ENCODE measurements at places on chromosomes 11 and 22.
A peak's percentile ranks its signal among the peaks of the same experiment; 100 is the strongest.

GRCh38 chr11:109853156-109853776 is 239.9 kb upstream of the ZC3H12C start:
- DNase-seq = peak; percentile 63

- DNase-seq = no peak
These were observed 25.5 kb downstream of the NAV2 start for GRCh38 chr11:19738124-19738523.

DNA sequence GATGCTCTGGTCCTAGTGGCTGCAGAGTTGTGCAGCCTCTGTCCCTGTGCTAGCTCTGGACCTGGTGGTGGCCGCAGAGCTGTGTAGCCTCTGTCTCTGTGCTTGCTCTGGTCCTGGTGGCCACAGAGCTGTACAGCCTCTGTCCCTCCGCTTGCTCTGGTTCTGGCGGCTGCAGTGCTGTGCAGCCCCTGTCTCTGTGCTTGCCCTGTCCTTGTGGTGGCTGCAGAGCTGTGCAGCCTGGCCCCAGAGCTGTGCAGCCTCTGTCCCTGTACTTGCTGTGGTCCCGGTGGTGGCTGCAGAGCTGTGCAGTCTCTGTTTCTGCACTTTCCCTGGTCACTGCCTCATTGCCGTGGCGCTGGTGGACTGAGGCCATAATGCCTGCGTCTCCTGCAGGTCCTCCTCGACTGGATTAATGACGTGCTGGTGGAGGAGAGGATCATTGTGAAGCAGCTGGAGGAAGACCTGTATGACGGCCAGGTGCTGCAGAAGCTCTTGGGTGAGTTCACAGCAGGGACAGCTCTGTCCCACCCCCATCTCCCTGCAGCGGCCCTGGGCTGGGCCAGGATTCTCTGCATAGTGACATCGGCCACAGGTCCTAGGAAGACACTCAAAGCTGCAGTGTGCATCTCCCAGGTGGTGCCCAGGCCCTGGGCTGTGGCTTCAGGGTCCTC is 61.9 kb upstream of the PARVG start:
- no peak for DNase-seq

- peak; percentile 93 for DNase-seq
These were observed 1.6 kb downstream of the PIM3 start for GRCh38 chr22:49962012-49962750.

GRCh38 chr22:26894362-26894761 is 237.0 kb downstream of the MIAT start:
- DNase-seq = no peak

DNA sequence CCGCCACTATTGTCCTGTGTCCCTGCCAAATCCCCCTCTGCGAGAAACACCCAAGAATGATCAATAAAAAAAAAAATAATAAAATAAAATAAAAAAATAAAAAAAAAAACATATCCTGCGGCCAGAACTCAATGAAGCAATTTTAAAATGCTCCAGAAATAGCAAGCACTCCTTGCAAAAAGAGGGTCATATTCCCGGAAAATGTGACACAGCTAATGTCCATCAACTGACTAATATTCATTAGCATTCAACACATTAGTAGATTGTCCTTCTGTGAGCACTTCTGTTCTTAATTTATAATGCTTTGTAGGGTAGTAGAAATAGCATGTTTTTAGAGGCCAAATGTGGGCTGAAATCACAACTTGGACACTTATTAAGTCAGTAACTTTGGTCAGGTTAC is 252.3 kb upstream of the SESN3 start:
- no peak for DNase-seq

GRCh38 chr22:49650336-49651241 is 177.1 kb downstream of the BRD1 start:
- DNase-seq = no peak
